Stimulated activated CD8-positive, alpha-beta memory T cell treated with anti-CD3 and anti-CD28 coated beads, Interleukin-4, amount 100 ng/mL, for 1 hour (primary cell): ENCODE measurements at places on chromosomes 12 and 14.

GRCh38 chr12:100733817-100734593, 60.6 kb upstream of the ANO4 start:
- no peak for DNase-seq

- no peak for DNase-seq
Observed at GRCh38 chr14:66509874-66510273, 1.9 kb downstream of the GPHN start.

- DNase-seq = no peak
Observed at GRCh38 chr14:63596998-63597658, 44.5 kb downstream of the WDR89 start.

DNA sequence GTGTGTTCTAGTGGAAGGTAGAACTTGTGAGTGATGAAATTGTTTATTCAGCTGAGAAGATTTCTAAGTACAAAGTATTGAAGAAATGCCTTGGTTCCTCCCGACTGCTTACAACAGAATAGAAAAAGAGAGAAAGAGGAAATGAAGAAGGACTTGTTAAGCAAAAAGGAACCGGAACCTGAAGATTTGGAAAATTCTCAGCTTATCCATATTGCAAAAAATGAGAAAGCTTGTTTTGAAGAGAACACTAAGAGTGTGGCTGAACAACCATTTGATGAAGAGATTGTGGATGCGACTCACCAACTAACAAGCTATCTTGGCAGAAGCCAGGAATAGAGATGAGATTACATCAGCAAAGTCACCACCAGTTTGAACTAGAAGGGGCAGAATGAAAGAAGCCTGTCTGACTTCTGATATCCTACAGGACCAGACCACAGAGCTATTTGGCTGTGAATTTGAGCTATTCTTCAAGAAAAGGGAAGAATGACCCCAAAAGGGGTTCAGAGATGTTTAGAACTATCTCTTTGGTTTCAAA, 15.1 kb downstream of the NDUFA9 start:
- DNase-seq = no peak

DNA sequence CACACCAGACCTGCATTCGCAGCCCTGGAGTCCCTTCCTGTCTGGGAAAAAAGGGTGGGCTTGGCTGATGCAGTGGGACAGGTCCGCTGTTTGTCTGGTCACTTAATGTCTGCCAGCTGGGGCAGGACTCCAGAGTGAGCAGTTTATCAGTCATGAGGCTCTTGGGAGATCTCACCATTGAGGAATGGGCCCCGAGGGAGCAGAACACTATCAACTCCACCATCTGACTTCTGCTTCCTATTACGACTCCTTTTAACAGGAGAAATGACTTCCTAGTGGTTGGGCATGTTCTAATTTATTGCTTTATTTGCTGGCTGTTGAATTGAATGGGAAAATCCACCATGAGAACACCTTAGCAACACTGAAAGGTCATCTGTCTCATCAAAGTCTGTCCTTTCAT, 182.5 kb upstream of the RASSF8 start:
- DNase-seq = no peak

GRCh38 chr14:92973261-92973797, 50.4 kb downstream of the CHGA start:
- no peak for DNase-seq

GRCh38 chr14:20415782-20416206, 2.5 kb upstream of the TEP1 start:
- DNase-seq = no peak
